ENCODE measurements at places on chromosomes 13 and 19. TPM values are rescaled to one million over a fixed set of nuclear protein-coding genes. Genes with fewer than 3 reads are reported as not detected.
A peak's percentile ranks its signal among the peaks of the same experiment; 100 is the strongest.

Gene TSKS
- 0.15 TPM for polyA plus RNA-seq

Gene TMED1
- 29.3 TPM for polyA plus RNA-seq

- no peak for DNase-seq
These were observed 626.9 kb downstream of the EFNB2 start for GRCh38 chr13:105908586-105908985.

- no peak for DNase-seq
These were observed 15.0 kb upstream of the VSTM2B start for GRCh38 chr19:29510701-29511265.

DNA sequence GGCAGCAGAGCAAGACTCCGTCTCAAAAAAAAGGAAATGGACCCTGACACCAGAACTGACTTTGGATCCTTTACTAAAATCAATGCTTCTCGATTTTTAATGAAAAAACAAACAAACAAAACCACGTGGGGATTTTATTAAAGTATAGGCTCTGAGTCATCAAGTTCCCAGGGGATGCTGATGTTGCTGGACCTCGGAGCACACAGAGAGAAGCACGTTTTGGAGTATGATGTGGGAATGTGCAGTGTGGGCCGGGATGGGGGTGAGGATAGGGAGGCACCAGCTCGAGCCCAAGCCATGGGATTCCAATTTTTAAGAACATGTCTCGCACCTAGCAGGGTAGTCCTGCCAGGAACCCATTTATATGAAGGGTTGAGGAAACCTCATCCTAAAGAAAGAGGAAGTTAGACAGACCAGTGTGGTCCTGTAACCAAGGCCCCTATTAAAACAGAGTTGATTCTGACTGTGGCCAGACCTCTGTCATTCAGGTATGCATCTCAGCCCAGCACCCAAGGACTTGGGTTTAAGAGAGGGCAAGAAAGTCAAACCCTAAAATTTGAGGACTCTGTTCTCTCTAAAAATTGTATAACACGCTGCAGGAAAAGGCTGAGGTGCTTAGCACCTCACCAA lies 6.4 kb downstream of the FLT1 start:
- DNase-seq: no peak

DNA sequence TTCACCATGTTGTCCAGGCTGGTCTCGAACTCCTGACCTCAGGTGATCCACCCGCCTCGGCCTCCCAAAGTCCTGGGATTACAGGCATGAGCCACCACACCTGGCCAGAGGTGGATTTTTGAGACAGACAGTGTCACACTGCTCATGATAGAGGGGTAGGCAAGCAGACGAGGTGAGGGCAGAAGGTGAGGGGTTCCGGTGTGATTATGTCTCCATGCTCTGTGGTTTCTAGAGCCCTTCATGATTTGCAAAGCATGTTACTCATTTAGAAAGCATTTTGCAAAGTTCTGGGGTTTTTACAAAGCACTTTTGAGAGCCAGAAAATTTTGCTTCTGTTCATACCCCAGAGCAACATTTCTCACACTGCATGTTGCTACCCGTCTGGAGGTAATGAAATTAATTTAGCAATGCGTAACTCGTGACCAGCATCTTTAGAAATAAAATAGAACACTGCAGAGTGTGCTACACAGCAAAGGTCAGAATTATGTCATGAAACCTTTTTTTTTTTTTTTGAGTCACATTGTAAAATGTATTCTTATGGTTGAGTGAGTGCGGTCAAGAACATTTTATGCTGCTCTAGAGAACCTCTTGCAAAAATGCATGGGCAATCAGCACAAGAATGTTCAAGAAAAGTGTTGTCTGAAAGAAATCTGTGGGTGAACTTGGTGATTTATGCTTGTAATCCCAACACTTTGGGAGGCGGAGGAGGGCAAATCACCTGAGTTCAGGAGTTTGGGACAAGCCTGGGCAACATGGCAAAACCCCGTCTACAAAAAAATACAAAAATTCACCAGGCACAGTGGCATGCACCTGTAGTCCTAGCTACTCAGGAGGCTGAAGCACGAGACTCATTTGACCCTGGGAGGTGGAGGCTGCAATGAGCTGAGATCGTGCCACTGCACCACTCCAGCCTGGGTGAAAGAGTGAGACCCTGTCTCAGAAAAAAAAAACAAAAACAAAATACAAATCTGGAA lies 58.0 kb downstream of the MAP4K1 start:
- DNase-seq: no peak

GRCh38 chr19:2495130-2495641 lies 19.3 kb downstream of the GADD45B start:
- peak; percentile 53 for DNase-seq

DNA sequence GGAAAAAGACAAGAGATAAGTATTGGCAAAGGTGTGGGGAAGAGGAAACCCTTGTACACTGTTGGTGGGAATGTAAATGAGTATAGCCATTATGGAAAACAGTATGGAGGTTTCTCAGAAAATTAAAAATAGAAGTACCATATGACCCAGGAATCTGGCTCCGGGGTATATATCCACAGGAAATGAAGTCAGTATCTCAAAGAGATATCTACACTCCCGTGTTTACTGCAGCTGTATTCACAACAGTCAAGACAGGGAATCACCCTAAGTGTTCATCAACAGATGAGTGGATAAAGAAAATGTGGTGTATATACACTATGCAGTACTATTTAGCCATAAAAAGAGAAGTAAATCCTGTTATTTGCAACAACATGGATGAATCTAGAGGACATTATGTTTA lies 13.5 kb downstream of the KCTD12 start:
- DNase-seq: no peak

- peak; percentile 46 for DNase-seq
These were observed 102.9 kb upstream of the STARD13 start for GRCh38 chr13:33388286-33388998.

GRCh38 chr19:2014731-2015607 lies 545 bp downstream of the BTBD2 start:
- DNase-seq: peak; percentile 20

- DNase-seq: no peak
These were observed 1.4 kb upstream of the MEGF8 start for GRCh38 chr19:42323852-42324654.

- no peak for DNase-seq
These were observed 61.7 kb upstream of the WASF3 start for GRCh38 chr13:26495750-26496149.

DNA sequence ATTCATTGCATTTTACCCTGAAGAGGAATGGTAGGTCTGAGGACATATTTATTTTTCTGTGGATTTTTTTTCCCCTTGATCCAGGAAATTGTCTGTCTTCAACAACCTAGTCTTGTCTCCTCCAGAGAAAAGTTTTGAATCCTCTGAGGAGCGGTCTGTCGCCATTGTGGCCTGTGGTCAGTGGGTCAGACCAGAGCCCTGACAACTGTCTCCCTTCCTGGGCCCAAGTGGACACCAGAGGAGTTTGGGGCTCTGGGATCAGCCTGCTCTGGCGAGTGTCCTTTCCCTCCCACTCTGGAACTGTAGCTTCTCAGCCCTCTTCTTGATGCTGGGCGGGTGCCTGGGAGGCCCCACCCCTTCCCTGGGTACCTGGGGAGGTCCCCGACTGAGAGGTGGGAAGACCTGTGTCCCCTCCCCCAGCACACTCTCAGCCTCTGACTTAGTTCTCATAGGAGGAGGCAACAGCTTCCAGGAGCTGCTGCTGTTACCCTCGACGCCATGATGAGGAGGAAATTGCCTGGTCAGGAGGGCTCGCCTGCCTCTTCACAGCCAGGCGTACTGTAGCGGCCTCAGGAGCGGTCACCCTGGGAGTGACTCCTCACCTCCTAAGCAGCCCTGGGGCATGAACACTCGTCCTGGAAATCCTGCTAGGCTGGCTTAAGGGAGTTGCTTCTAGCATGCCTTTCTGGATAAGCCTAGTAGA lies 110.3 kb downstream of the GGACT start:
- no peak for DNase-seq

Measured in large intestine (tissue), 12 donors.